Erythroblast (primary cell): ENCODE measurements at places on chromosomes 11 and 22.

- DNase-seq = peak; percentile 4
These were observed 10.7 kb downstream of the DTX4 start for GRCh38 chr11:59182457-59183151.

DNA sequence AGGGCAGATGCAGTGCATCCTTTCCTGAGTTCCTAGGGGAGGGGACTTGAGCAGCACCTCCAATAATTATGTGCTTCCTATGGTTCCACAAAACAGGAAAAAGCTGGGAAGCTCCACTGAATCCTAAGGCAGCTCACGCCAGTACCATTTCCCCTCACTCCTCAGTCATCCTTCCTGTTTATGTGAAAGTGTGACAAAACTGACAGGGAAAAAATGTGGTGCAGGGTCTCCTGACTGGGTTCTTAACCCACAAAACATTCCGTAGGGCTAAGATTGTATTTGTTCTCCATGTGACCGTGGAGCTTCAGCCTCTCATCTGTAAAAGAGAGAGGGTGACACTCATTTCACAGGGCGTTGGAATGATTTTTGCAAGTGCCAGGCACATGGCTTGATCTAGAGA, 12.2 kb upstream of the LYVE1 start:
- no peak for DNase-seq

DNA sequence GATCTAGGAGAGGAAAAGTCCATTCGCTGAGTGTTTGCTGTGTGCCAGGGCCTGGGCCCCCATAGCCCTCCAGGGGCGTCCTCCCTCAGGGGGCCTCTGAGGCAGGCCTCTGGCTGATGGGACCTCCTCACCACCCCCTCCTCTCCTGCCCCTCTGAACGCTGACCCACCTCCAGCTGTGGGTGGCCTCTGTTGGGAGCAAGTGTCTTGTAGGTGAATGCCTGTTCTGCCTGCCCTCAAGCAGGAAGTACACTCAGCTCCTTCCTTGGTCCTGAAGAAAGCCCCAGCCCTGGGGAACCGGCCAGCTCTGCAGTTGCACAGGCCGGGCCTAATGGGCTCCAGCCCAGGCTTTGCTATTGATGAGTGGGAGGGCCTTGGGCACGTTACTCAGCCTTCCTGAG, 3.5 kb downstream of the MYO7A start:
- DNase-seq = no peak

DNA sequence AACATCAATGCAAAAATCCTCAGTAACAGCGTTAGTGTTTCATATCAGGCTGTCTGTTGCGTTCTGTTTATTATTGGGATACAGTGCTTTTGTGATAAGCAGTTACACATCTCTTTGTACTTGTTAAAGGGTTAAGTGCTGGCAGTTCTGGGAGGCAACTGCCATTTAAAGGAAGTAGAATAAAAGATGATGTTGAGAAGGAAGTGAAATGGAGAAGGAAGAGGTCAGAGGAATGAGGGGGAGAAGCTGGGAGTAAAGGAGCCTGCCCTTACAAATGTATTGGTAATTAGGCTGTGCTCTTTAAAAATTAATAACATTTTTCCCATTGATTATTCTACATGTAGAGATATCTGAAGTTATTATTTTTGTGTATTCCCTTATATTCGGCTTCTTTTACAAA, 674.7 kb downstream of the NTM start:
- DNase-seq = no peak

DNA sequence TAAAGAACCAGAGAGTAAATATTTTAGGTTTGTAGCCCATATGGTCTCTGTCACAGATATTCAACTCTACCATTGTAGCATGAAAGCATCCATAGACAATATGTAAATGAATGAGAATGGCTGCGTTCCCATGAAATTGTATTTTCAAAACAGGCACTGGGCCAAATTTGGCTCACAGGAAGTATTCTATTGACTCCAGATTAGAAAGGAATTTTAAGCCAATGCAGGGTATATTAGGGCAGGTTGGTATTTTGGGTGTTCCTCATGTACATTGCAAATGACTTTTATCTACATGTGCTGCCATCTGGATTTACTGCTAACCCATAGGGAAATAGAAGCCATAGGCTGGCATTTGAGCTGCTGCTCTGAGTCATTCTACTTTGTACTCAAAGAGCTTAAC, 35.1 kb upstream of the PDGFD start:
- DNase-seq = no peak

GRCh38 chr22:25109878-25110595, 89.6 kb upstream of the CRYBB3 start:
- no peak for DNase-seq

DNA sequence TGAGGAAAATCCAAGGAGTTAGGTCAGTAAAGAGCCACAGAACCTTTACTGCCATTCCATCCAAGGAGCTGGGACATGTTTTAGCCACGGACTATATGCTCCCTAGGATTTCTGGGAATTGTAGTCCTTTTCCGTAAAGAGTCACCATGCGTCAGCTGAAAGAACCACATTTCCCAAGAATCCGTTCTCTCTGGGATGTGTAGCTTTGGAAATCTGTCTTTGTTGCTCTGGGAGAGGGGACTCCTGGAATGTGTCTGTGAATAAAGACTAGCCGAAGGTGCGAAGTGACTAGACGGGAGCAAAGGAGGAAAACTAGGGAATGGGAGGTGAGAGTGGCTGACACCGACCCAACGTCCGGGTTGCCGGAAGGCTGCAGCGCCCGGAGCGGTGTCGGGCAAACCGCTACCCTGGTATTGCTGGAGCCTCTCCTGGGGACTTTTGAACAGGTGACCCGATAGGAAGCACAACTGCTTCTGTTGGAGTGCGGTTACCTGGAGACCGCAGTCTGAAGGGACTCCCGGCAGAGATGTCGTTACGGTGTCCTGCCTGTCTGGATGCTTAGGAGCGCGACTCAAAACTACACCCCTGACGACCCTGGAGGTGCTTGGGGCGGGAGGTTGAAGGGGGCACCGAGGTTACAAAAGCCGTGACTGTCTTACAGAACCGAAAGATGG, at the start of gene IFTAP:
TSS of gene IFTAP (plus strand) at position 187 of the 674 bp plus-strand sequence. CDS start 15,602 bp downstream, outside the sequence.
- DNase-seq = peak; percentile 86

GRCh38 chr11:797296-798092, 587 bp downstream of the SLC25A22 start:
- DNase-seq = peak; percentile 78

DNA sequence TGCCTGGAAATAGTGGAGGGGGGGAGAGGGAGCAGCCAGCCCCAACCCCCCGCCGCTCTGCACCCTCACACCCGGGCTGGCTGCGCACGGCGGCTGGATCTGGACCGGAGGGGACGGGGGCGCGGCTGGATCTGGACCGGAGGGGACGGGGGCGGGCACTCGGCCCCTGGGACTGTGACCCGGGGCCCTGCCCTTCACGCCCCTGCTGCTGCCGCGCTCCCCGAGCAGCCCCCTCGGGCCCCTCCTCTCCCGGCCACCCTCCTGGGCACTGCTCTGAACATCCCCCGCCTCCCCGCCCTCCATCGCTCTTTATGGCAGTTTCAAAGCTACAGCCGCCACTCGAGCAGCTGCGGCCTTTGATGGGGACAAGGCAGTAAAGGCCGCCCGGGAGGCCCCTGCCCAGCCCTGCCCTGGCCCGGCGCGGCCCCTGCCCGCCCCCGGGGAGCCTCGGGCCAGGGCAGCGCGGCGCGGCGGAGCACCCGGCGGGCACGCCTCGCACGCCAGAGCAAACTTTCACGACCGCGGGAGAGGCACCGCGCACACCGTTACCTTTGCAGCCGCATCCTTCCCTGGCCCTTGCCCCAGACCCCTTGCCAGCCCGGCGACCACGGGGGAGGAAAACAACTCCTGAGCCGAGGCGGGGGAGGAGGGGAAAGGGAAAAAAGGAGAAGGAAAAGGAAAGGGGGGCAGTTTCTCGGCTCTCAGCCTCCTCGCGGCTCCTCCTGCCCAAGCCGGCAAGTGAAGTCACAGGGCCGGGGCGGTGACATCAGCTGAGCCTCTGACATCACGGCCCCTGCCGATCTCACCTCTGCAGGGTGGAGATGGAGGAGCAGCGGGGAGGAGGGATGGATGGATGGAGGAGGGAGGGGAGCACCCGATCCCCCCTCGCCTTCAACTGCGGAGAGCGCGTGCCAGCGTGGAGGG, 13.1 kb upstream of the TCF20 start:
- DNase-seq = peak; percentile 11

- DNase-seq = no peak
These were observed 51.3 kb downstream of the FBLN1 start for GRCh38 chr22:45554040-45554406.

- no peak for DNase-seq
These were observed 130.8 kb upstream of the SPON1 start for GRCh38 chr11:13831696-13832095.

- DNase-seq = peak; percentile 60
These were observed 11.5 kb upstream of the RAB39A start for GRCh38 chr11:107916671-107917241.

DNA sequence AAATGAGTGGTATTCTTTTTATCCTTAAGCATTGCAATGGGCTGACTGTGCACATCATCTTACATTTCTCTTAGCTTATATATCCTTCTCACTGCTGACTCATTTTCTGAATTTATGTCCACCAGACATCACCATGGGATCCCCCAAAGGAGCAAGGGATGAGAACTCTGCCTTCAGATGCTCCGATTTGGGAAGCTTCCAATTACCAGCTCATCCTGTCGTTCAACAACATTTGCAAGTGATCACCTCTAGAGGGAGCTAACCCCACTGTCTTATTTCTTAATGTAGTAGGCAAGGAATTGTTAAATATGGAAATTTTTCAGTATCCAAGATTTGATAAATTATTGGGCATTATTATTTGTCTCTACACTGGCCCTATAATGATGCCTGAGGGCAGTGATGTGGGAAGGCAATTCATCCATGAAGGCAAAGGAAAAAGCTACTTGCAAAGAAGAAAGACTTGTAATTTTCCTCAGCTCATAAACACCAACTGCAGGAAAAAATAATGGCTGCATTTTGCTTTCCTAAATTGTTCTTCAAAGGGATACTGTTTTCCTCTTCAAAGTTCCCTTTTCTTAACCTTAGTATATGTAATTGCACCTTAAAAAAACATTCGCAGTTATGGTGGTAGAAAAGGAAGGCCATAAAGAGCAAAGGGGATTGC, 102.4 kb upstream of the FSHB start:
- DNase-seq = peak; percentile 5

- DNase-seq = peak; percentile 56
These were observed 17.9 kb downstream of the MICAL2 start for GRCh38 chr11:12128301-12128751.

DNA sequence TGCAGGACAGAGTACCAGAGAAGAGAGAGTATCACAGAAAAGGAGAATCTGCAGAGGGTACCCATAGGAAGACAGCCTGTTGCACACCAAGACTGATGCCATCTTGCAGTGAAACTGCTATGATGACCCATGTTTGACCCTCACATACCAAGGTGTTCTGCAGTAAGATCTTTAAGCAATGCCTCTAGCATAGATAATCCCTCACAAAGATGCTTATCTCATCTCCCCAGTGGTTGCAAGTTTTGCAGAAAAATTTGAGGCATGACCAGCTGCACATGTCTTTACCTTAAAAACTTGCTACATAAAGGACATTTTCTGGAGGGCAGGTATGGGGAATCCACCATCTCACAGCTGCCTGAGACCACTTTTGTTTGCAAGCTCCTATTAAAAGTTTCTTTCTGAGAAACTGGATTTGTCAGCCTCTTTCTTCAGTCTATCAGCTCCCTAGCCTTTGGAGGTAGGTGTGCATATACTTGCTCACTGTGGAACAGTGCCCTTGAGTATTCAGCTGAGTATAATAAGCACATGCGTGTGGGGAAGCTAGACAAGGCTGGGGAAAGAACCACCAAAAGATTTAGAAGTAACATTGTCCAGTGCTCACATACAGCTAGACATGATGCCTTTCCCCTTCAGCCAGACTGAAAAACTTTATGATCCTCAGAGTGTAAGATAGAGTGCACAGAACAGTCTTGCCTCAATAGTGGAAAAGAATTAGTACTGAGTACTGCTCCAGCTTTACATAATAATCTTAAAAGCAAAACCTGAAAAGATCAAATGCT, 100.3 kb upstream of the TEAD1 start:
- no peak for DNase-seq

GRCh38 chr11:19187833-19188258, 13.9 kb downstream of the CSRP3 start:
- DNase-seq = no peak

DNA sequence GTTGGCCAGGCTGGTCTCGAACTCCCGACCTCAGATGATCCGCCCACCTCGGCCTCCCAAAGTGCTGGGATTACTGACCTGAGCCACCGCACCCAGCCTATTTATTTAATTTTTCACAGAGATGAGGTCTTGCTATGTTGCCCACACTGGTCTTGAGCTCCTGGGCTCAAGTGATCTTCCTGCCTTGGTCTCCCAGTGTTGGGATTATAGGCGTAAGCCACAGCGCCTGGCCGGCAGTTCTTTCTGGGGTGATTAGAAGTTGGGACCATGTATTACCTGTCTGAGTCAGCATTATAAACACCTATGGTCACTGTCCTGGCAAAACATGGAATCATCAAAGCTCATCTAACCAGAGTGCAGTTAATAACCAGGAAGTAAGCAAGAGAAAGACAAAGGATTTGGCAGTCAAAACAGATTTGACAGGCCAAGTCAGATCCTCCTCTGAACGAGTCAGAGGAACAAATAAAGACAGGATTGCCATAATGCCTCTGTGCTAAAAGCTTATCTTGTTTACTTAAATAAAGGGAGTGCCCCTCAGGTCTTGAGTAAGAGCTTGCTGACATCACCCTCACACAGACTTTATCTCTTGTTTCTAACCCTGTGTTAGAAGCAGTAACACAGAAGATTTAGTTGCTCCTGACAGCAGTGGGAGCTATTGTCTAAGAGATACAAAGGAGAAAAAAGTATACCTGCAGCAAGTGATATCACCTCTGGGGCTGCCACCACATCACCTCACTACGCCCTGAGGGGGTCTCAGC, 3.7 kb downstream of the SERPIND1 start:
- peak; percentile 89 for DNase-seq

GRCh38 chr11:108685419-108686130, 20.7 kb downstream of the DDX10 start:
- DNase-seq = no peak

GRCh38 chr11:118885831-118886565, 2.3 kb downstream of the CXCR5 start:
- no peak for DNase-seq

GRCh38 chr11:95070471-95070870, 3.8 kb downstream of the SRSF8 start:
- DNase-seq = no peak
